ENCODE measurements at places on chromosomes 11 and 22. TPM values are rescaled to one million over a fixed set of nuclear protein-coding genes. Genes with fewer than 3 reads are reported as not detected.
A peak's percentile ranks its signal among the peaks of the same experiment; 100 is the strongest.

GAL3ST1 gene
- polyA plus RNA-seq: 0.08 TPM

HEPHL1 gene
- not detected for polyA plus RNA-seq

DNA sequence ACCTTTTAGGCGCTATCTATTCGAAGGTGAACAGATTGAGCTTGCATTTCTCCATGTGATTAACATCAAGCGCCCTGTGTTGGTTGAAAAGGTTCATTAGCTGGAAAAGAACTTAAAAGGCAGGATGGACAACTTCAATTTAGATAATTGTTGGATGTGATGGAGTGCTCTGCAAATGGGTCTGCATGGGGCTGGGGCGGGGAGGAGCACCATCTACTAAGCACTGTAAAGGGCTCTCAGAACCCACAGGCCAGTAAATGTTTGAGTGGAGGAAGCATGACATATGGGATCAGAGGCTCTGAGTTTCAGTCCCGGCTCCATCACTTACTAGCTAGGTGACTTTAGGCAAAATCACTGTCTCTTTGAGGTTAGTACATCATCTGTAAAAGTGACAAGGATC is 28.2 kb downstream of the ARL14EP start:
- no peak overlapping the region for H3K4me3 ChIP-seq
- no peaks in the 10 kb centered on the region for H3K36me3 ChIP-seq
- H3K27ac ChIP-seq: no peak overlapping the region
- H3K4me1 ChIP-seq: no peaks in the 10 kb centered on the region
- no peaks in the 10 kb centered on the region for H3K27me3 ChIP-seq
- DNase-seq: no peak

DNA sequence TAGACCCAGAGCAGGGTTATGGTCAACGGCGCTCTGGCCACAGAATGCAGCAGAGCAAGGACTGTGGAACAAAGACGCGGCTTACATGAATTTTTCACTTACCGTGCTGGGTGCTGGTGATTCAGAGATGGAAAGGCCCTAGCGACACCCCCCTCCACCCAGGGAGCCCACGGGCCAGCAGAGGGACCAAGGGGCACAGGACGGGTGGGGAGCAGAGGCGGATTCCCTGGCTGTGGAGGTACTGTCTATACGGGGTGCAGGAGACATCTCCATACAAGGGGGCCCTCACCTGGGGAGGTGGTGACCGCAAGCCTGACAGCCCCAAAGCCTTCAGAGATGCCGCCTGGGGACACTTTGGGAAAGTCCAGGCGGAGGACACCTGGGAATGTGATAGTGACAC is 1.1 kb upstream of the SEPTIN5 start:
- no peak for DNase-seq
- H3K27ac ChIP-seq: peak overlapping the region; percentile 80
- H3K4me3 ChIP-seq: no peak overlapping the region
- H3K36me3 ChIP-seq: no peaks in the 10 kb centered on the region
- no peaks in the 10 kb centered on the region for H3K27me3 ChIP-seq

GRCh38 chr11:17537261-17537660 is 7.0 kb downstream of the USH1C start:
- DNase-seq: no peak
- no peaks in the 10 kb centered on the region for H3K36me3 ChIP-seq
- H3K27ac ChIP-seq: no peak overlapping the region
- no peaks in the 10 kb centered on the region for H3K27me3 ChIP-seq
- no peak overlapping the region for H3K4me3 ChIP-seq
- no peaks in the 10 kb centered on the region for H3K4me1 ChIP-seq

DNA sequence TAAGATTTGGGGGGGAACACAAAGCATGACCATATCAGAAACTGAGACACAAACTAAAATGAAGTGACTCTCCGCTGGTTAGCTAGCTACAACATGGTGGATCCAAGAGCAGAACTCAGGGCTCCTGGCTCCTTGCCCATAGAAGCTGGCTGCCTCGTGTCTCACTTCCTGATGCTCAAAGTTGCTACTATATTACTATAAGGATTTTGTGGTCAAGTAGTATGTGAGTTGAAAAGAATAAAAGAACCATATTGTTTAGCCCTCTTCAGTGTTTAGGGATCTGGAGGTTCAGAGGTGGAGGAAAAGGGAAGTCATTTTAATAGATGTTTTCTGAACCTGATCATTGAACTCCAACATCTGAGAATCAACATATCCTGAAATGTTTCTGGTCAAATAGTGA is 16.9 kb upstream of the SIK2 start:
- peaks cover 14% of the 10 kb centered on the region for H3K4me1 ChIP-seq
- no peak for DNase-seq
- peak overlapping the region; percentile 50 for H3K27ac ChIP-seq
- no peaks in the 10 kb centered on the region for H3K36me3 ChIP-seq
- no peak overlapping the region for H3K4me3 ChIP-seq

DNA sequence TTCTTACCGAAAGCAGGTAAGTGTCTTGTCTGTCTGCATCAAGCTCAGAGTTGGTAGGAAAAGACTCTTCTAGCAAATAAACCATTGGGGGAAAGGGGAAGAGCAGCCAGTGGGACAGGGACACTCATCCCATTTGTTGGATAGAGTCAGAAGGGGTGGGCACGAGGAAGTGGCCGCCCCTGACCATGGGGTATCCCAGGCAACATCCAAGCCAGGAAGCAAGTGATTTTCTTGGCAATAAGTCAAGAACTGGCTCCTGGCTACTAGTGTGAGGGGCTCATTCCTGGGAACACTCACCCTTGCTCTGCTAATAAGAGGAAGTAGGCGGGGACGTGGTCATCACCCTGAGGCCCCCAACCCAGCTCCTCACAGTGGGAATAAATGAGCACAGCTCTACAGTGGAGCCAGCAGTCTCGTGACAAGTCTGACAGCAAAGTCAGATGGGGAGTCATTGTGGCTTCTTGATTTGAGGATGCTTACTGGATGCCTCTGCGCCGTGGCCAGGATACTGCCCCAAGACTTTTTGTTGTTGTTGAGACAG is 6.7 kb downstream of the SLC25A18 start:
- H3K27me3 ChIP-seq: no peaks in the 10 kb centered on the region
- no peak overlapping the region for H3K4me3 ChIP-seq
- H3K36me3 ChIP-seq: no peaks in the 10 kb centered on the region
- no peak for DNase-seq
- no peaks in the 10 kb centered on the region for H3K4me1 ChIP-seq

DNA sequence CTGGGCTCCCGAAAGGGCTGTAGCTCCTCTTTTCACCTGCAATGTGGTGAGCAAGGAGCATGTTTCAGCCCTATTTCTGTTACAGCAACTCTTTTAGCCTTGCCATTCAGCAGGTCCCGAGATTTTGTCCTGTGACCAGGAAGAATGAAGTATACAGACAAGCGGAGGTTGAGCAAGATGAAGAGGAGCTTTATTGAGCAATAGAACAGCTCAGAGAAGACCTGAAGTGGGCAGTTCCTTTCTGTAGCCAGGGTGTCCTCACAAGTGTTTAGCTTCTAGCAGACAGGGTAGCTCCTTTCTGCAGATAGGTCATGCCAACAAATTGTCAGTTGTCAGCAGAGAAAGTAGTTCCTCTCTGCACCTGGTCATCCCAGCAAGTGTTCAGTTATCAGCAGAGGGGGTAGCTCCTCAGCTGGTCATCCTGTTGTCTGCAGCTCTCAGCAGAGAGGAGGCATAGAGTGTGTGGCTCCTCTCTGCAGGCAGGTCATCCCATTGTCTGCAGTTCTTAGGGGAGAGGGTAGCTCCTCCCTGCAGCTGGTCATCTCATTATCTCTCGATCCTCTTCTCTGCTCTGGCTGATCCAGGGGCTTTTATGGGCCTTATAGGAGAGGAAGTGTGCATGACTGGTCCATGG is 5.4 kb upstream of the OR56A4 start:
- 0 out of 2 replicates have a peak, but pooled peaks cover 6% of the 10 kb centered on the region for H3K27me3 ChIP-seq
- no peak overlapping the region for H3K27ac ChIP-seq
- H3K36me3 ChIP-seq: no peaks in the 10 kb centered on the region
- H3K4me1 ChIP-seq: no peaks in the 10 kb centered on the region
- H3K4me3 ChIP-seq: no peak overlapping the region

DNA sequence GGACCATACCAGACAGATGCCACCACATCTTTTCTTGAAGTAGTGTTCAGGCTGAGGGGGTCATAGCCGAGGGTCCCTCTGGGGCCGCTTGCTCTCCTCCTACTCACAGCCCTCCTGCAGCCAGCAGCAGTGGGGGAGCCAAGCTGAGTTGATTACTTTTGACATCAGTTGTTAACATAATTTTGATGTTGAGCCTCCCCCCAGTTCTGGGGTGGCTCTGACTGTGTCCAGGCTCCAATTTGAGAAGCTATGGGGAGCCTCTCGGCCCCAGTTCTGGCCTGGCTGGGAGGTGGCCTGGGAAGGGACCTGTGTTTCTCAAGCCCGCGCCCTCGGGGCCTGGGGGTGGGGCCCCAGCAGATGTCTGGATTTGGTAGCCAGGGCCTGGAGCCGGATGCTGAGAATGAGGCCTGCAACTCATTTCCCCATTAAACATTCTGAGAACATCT is 47.9 kb downstream of the KCNQ1OT1 start:
- no peaks in the 10 kb centered on the region for H3K27me3 ChIP-seq
- peaks cover 32% of the 10 kb centered on the region for H3K4me1 ChIP-seq
- no peaks in the 10 kb centered on the region for H3K36me3 ChIP-seq
- peak; percentile 73 for DNase-seq
- H3K27ac ChIP-seq: no peak overlapping the region
- H3K4me3 ChIP-seq: no peak overlapping the region

DNA sequence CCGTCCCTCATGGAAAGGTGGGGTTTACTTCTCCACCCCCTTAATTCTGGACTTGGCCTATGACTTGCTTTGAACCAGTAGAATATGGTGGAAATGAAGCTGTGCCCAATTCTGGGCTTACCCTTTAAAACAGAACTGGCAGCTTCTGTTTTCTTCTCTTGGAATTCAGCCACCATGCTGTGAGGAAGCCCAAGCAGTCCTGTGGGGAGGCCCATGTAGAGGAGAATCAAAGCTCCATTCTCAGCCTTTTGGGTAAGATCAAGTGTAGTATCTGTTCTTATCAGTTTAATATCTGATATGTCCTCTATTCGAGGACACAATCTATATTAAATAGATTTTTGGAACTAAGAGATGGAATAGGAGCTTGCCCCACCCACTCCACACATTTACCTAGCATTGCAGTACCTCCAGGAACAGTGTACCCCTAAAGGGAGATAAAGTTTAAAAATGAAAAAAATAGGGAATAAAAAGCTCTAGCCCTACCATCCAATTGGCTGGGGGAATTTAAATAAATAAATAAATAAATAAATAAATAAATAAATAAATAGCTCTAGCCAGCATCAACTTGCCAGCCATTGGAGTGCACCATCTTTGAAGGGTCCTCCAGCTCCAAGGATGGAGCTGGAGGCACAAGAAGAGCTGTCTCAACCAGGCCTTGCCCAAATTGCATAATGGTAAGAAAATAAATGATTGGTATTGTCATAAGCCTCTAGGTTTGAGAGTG is 13.2 kb upstream of the SYVN1 start:
- no peaks in the 10 kb centered on the region for H3K27me3 ChIP-seq
- no peak overlapping the region for H3K27ac ChIP-seq
- no peak overlapping the region for H3K4me3 ChIP-seq
- DNase-seq: no peak
- H3K36me3 ChIP-seq: no peaks in the 10 kb centered on the region
- peaks cover 11% of the 10 kb centered on the region for H3K4me1 ChIP-seq

DNA sequence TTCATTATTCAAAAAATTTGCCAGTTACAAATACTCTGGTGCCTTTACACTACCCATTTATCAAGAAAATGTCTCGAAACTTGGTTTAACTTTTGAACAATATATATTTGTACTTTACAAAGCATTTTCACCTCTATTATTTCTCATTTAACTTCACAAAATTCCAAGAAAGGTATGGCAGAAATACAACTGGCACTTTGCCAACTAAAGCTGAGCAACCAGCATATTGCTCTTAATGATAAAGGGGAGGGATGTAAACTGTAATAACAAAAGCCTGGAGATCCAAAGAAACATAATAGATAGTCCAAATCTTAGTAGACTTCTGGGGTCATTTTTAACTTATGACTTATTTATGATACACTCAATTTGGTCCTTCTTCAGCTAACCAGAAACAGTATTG is 7.7 kb downstream of the PITPNB start:
- no peaks in the 10 kb centered on the region for H3K27me3 ChIP-seq
- peaks cover 23% of the 10 kb centered on the region for H3K4me1 ChIP-seq
- H3K27ac ChIP-seq: peak overlapping the region; percentile 100
- no peak for DNase-seq
- H3K4me3 ChIP-seq: no peak overlapping the region

- no peaks in the 10 kb centered on the region for H3K36me3 ChIP-seq
- peak; percentile 66 for DNase-seq
- no peaks in the 10 kb centered on the region for H3K27me3 ChIP-seq
- peaks cover 42% of the 10 kb centered on the region for H3K4me1 ChIP-seq
- no peak overlapping the region for H3K27ac ChIP-seq
Observed at GRCh38 chr11:69912911-69913451, 93.8 kb upstream of the FGF3 start.

GRCh38 chr22:50080077-50080465 is 5.2 kb downstream of the MLC1 start:
- no peak overlapping the region for H3K4me3 ChIP-seq
- H3K27ac ChIP-seq: no peak overlapping the region
- no peaks in the 10 kb centered on the region for H3K4me1 ChIP-seq
- no peaks in the 10 kb centered on the region for H3K36me3 ChIP-seq
- peak; percentile 19 for DNase-seq
- H3K27me3 ChIP-seq: no peaks in the 10 kb centered on the region

GRCh38 chr11:103202048-103202651 is 92.9 kb downstream of the DYNC2H1 start:
- no peak overlapping the region for H3K4me3 ChIP-seq
- DNase-seq: peak; percentile 28
- no peaks in the 10 kb centered on the region for H3K27me3 ChIP-seq
- no peak overlapping the region for H3K27ac ChIP-seq

DNA sequence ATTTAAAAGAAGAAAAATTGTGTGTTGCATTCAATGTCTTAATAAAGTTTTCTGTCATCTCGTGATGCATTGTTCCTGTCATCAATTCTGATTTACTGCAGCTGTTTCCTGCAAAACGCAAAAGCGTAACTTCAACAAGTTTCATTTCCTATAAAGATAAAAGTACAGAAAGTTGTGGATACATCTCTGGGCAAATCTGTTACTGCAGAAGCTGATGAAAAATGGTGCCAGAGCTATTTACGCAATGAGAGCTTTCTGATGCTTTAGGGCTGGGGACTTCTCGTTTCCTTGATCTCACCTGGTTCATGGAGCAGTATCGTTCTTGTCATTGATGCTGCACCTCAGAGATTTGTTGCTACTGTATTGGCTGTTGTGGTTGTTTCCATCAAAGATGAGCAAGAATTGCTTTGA is 15.5 kb upstream of the MS4A12 start:
- H3K4me1 ChIP-seq: no peaks in the 10 kb centered on the region
- H3K4me3 ChIP-seq: no peak overlapping the region
- no peaks in the 10 kb centered on the region for H3K36me3 ChIP-seq
- no peaks in the 10 kb centered on the region for H3K27me3 ChIP-seq

DNA sequence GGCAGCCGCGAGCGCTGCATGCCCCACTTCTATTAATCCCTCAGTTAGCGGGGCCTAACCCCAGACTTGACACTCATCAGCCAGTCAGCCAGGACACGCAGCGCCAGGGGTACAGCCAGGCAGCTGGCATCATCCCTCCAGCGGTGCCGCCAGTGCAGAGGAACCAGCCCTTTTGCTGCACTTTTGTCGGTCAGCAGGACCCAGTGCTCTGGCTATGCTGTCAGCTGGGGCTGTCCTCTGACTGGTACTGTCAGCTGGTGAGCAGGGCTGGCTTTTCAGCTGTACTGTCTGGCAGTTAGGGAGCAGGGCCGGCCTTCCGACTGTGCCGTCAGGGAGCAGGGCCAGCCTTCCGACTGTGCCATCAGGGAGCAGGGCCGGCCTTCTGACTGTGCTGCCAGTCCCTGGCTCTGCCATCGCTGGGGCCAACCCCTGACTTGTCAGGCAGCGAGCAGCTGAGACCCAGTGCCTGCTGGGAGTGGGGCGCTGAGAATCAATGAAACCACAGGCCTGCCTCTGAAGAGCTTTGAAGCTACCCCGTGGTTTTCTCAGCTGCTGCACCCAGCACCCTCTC is 115.4 kb downstream of the KIAA1671 start:
- no peaks in the 10 kb centered on the region for H3K27me3 ChIP-seq
- peak; percentile 86 for DNase-seq
- peak overlapping the region; percentile 86 for H3K27ac ChIP-seq
- no peaks in the 10 kb centered on the region for H3K36me3 ChIP-seq
- no peak overlapping the region for H3K4me3 ChIP-seq

Measured in SK-N-SH (cell line).